HCEC 1CT (cell line): ENCODE measurements at places on chromosomes 5 and 9.

GRCh38 chr5:76365561-76365960, 37.5 kb upstream of the IQGAP2 start:
- DNase-seq: no peak

- DNase-seq: no peak
These were observed 133.8 kb downstream of the ARHGEF28 start for GRCh38 chr5:73759771-73760170.

- no peak for DNase-seq
These were observed 41.7 kb upstream of the BARX1 start for GRCh38 chr9:93996863-93997262.

DNA sequence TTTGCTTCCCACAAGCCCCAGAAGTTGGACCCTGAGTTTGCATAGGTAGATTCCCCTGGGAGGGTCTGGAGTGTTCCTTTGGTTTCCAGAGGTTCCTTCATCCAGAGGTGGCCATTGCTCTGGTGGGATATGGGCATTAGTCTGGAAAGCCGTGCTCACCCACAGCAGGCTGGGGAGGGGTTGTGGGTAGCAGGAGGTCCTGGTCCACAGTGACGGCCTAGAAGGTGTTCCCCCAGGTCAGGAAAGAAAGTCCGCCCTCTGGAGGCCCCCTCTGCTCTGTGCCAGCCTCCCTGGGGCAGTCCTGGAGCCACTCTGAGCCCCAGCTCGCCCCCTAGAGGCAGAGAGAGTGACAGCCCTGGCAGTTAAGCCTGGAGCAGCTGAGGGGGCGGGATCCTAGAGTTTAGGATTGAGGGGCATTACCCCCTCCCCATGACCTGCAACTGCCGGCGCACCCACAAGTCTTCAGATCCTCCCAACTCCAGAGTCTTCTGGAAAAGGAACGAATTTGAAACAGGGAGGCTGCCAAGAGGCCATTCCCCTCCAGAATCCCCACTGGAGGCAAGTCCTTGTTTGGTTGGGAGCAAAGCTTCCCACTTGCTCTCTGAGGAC, 36.8 kb downstream of the NDST1 start:
- peak; percentile 45 for DNase-seq

- no peak for DNase-seq
These were observed 78.0 kb upstream of the FBXL7 start for GRCh38 chr5:15421921-15422412.
